ENCODE measurements at places on chromosomes 12 and 14.

DNA sequence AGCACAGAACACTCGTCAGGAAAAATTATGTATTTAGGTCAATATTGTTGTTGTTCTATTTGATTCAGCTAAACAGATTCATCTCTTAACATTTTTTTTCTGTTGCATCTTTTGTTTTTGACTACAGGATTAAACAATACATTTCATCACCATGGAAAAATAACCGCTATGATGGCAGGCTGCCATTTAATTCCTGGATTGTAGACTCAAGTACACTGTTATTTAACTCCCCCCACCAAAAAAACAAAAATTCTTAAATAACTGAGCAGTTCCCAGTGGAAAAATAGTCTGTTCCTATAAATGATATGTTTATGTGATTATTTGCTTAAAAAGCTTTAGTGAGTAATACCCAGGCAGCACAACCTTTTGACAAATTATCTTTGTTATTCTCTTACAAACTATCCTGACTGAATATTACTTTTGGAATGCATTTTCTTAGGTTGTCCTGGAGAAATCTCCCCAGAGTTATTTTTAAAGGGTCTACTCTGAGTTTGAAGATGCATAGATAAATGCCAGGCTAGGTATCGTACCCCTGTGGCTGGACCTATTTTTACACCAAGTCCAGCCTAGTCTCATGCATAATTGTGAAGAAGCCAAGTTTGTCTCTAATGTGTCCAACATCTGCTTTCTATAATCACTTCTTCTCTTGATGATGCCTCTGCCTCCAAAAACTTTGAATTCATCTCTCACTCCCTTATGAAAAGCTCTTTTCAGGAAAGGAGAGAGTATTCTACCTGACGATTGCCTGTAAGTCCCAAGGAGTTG lies 3.7 kb downstream of the KERA start:
- no peak for DNase-seq

GRCh38 chr12:58263816-58264215 lies 322.4 kb downstream of the ATP23 start:
- DNase-seq: no peak

DNA sequence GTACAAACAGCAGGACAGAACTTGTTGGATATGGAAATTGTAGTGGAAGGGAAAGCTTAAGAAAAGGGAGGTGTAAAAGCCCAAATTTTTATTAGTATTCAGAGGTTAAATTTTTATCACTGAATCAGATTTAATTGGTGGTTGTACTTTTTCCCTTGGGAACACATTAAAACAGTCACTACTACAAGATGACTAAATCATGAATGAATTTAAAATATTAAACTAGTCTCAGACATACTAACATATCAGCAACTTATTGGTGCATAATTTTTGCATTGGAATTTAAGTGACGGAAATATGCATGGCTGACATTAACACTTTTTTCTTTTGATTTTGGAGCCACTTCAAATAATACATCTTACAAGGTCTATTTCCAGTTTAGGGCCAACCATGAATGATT lies 27.6 kb downstream of the SAMD4A start:
- no peak for DNase-seq

DNA sequence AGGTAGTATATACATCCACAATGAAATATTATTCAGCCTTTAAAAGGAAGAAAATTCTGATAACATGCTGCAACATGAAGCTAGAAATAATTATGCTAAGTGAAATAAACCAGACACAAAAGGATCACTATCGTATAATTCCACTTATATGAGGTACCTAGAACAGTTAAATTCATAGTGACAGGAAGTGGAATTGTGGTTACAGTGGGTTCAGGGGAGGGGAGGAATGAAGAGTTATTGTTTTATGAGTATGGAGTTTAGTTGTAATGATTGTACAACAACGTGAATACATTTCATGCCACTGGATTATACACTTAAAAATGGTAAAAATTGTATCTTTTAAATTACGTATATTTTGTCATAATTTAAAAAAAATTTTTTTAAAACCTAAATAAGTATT lies 21.0 kb downstream of the EEA1 start:
- no peak for DNase-seq

DNA sequence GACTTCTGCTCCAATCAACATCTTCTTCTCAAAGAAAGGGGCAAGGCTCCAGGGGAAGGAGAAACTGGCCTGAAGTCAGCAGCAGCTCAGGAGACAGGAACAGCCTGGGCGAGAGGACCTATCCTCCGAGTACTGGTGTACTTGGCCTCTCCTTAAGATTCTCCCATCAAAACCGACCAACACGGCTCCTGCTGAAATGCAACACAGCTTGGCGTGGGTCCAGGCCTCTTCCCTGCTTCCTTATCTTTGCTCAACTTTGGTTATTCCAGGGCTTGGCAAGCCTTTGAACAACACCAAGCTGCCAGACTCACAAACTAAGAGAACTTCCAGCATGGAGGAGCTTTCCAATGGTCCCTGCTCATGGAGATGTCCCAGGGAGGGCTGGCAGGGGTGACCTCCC lies 377.4 kb downstream of the BCL11B start:
- DNase-seq: no peak

- DNase-seq: no peak
These were observed 562 bp downstream of the ZFYVE1 start for GRCh38 chr14:73026243-73026844.

DNA sequence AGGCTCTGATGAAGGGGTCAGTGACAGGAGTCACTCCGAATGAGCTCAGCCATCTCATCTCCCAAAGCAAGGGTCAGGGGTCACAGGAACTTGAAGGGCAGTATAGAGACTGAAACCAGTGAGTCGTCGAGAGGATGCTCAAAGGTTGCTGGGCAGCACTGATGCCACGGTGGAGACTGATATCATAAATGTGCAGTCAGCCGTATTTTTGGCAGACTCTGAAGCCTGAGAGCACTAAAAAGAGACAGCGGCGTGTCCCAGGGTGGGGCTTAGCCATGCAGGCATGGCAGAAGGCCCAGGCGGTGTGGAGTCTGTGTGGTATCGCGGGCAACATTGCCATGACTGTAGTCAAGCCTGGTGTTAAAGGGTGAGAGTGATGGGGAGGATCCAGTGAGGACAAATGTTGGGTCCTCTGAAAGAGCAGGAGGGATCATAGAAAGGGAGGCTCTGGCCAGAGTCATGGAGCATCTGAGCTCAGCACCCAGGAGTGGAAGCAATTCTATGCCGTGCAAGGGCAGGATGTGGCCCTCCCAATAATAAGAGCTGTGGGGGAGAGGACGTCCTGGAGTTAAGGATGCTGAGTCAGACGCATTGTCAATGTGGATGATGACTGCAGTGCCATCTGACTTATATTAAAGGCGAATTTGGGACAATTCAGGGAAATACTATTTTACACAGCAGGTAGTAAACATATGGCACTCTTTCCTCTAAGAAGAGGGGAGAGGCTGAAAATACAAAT lies 241.2 kb upstream of the FKBP4 start:
- DNase-seq: no peak

- DNase-seq: no peak
These were observed 71.0 kb downstream of the PLEKHG3 start for GRCh38 chr14:64775081-64775777.

DNA sequence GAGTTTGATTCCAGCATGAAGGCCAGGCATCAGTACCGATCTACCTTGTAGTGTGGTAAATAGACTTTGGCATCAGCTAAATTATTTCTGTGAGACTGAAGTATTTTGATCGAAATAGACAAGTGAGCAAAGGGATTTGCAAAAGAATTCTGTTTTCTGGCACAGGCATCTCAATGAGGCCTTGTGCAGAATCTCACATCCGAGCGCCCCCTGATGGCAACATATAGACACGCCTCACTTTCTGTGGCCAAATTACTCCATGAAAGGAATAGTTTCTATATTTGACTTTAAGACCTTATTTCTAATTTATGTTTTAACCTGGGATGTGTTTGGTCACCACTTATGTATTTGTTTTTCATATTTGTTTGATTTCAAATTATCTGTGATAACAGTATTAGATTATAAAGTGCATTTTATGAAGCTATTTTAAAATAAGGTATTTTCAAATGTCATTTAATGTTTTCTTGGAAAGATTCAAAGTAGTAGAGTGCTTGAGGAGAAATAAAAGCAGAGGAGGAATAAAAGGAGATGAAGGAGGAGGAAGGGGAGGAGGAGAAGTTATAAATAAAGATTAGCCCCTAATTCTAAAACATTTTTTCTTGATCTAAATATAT lies 731.9 kb downstream of the NRXN3 start:
- no peak for DNase-seq

- DNase-seq: no peak
These were observed 545.0 kb upstream of the FBXO33 start for GRCh38 chr14:39977198-39977597.

DNA sequence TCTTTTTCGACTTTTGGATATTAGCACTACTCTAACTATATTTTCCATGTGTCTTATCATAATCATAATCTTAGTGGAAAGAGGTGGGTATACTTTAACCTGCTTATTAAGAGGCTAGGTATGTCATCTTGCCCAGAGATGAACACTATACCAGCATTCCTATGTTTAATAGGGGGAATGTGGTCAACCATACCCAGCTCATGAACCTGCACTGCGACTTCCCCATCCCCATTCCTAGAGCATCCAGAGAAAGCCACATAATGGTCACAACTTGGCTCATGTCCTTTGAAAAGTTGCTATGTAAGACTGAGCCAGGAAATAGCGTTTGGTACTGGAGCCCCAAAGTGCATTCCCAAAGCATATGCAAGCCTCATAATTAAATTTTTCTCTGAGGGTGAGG lies 55.2 kb downstream of the TMCC3 start:
- no peak for DNase-seq

GRCh38 chr14:88729159-88729558 lies 63.6 kb downstream of the EML5 start:
- DNase-seq: no peak

DNA sequence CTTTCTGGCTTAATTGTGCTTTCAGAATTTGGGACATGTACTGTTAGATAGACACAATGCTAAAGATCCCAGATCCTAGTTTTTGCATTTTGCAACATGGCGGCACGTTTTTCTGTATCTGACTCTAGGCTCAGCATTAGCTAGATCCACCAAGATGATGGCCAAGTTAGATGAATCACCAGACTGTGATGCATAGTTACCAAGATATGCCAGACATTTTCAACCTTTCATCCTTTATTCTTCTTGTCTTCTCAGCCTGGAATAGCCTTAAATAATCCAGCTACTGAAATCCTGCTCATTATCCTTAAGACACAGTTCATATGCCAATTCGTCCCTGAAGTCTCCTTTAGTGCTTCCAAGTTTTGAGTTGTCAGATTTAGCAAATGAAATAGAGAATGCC lies 144.9 kb upstream of the CRY1 start:
- DNase-seq: no peak

- DNase-seq: no peak
These were observed 19.6 kb upstream of the SMCO2 start for GRCh38 chr12:27426743-27427487.

GRCh38 chr12:27285403-27285802 lies 41.3 kb downstream of the STK38L start:
- DNase-seq: no peak

- DNase-seq: no peak
These were observed at the start of gene ARHGAP9 for GRCh38 chr12:57479376-57480115. Gene ARHGAP9 (minus strand): TSS chr12:57479866. CDS start chr12:57479406, 460 bp downstream.
